ENCODE measurements at places on chromosomes 1 and 21.

GRCh38 chr1:151635479-151636072 is 23.7 kb downstream of the SNX27 start:
- DNase-seq: no peak

DNA sequence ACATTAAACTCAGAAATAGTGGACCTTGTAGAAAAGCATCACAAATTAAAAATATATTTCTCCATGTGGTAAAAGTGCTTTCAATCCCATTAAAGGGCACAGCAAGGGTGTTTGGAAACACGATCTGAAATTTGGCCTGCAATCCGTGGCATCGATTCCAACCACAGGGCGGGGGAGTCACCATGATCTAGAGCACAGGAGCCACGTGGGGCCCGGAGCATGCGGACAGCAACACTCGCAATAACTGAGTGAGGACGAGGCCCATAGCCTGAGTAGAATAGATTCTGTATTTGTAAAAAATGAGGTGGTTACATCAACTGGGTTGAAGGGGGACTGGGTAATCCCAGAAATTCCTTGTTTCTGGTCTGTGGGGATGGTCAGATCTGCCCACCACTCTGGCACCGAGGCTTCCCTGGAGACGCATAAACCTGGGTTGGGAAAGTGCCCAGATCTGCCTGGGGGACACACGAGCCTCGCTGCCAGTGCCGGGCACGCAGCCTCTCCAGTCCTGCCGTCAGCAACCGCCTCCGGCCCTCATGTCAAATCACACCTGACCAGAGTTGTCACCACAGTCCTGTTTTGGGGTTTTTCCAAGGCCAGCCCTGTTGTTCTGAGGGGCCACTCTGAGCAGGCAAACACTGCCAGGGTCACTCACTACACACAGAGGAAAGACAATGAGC is 104.3 kb downstream of the PGBD5 start:
- no peak for DNase-seq

DNA sequence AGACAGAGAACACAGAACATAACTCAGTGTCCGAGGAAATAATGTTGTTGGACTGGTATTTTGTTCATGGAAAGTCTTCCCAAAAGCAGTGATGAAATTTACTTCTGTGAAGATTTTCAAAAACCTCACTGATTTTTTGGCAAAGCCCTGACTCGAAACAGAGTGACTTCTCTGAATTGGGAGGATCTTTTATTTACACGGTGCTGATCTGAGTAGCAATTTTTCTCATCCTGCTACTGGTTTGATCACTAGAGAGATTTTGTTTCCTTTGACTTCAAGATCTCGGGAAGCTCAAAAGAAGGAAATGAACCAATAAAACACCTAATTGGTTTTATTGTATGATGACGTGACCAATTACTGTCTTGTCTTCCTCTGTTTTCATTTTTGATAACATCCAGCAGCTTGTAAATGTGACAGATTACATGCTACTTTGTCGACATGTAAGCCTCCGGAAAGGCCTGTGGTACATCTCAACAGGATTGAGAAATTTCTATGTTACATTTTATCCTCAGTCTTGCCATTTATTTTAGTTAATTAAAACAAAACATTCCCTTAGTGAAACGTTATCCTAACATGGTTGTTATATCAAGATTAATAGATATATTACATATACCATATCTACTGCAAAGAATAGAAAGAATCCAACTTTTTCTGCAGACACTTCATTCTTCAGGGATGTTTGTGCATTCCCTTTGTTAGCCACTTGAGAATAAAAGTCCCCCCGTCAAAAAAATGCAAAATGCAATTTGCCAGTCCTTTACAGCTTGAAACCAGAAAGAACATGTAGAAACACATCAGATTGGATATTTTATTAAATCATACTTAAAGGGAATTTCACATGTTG is 42.8 kb upstream of the IFI44L start:
- no peak for DNase-seq

DNA sequence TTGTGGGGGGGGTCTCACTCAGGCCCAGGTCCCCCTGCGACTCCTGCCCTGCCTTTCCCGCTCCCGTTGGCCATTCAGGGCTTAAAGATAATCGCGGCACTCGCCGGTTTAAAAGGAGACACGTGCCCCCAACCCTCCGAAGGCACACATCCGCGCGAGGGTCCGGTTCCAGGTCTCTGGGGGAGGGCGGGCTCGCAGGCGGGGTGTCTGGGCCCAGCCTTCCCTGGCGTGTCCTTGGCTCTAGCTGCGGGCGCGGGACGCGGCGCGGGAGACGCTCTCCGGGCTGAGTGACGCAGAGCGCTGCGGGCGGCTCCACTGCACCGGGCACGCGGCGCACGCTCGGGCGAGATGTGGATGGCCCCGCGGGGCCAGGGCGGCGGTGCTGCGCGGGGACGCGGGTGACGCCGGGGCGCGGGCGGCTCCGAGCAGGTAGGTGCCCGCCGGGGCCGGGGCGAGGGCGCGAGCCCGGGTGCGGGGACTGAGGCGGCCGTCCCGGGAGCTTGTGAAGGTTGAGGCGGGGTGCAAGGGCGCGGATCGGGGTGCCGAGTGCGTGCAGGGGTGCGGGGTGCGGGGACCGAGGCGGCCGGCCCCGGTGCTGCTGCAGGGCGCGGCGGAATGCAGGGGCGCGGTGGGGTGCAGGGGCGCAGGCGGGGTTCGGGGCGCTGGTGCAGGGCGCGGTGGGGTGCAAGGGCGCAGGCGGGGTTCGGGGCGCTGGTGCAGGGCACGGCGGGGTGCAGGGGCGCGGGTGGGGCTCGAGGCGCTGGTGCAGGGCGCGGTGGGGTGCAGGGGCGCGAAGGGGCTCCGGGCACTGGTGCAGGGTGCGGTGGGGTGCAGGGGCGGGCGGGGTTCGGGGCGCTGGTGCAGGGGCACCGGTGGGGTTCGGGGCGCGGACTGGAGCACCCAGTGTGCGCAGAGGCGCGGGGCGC is 3.3 kb upstream of the TRPM2 start:
- DNase-seq: no peak

- DNase-seq: no peak
Measured at GRCh38 chr1:5484451-5485165, 507.6 kb downstream of the NPHP4 start.

GRCh38 chr1:84668185-84668584 is 22.1 kb downstream of the SSX2IP start:
- DNase-seq: no peak

GRCh38 chr1:91828583-91829281 is 57.2 kb downstream of the TGFBR3 start:
- DNase-seq: no peak

Data from NCI-H1436 treated with DMSO at 0.1 percent for 48 hours (cell line).